ENCODE measurements at places on chromosomes 16 and 17. TPM values are rescaled to one million over a fixed set of nuclear protein-coding genes. Genes with fewer than 3 reads are reported as not detected.

The KRTAP4-6 gene
- not detected for total RNA-seq

GRCh38 chr16:89038221-89038721, 55.4 kb upstream of the ACSF3 start:
- DNase-seq = peak; percentile 5
- no peak overlapping the region for H3K27ac ChIP-seq
- H3K4me1 ChIP-seq = no peaks in the 10 kb centered on the region
- H3K4me3 ChIP-seq = no peak overlapping the region

The FSCN2 gene
- total RNA-seq = 0.72 TPM

- no peaks in the 10 kb centered on the region for H3K36me3 ChIP-seq
- H3K27me3 ChIP-seq = no peaks in the 10 kb centered on the region
- H3K4me3 ChIP-seq = no peak overlapping the region
- no peak overlapping the region for H3K27ac ChIP-seq
These were observed 769.6 kb downstream of the CDH11 start for GRCh38 chr16:64352246-64352645.

GRCh38 chr17:72038427-72038826, 82.4 kb upstream of the SOX9 start:
- H3K4me3 ChIP-seq = no peak overlapping the region
- no peaks in the 10 kb centered on the region for H3K36me3 ChIP-seq
- H3K4me1 ChIP-seq = no peaks in the 10 kb centered on the region
- no peak for DNase-seq
- H3K27me3 ChIP-seq = peaks cover 9% of the 10 kb centered on the region

The PLXDC1 gene
- total RNA-seq = 16.9 TPM

The ACSM2A gene
- not detected for total RNA-seq

DNA sequence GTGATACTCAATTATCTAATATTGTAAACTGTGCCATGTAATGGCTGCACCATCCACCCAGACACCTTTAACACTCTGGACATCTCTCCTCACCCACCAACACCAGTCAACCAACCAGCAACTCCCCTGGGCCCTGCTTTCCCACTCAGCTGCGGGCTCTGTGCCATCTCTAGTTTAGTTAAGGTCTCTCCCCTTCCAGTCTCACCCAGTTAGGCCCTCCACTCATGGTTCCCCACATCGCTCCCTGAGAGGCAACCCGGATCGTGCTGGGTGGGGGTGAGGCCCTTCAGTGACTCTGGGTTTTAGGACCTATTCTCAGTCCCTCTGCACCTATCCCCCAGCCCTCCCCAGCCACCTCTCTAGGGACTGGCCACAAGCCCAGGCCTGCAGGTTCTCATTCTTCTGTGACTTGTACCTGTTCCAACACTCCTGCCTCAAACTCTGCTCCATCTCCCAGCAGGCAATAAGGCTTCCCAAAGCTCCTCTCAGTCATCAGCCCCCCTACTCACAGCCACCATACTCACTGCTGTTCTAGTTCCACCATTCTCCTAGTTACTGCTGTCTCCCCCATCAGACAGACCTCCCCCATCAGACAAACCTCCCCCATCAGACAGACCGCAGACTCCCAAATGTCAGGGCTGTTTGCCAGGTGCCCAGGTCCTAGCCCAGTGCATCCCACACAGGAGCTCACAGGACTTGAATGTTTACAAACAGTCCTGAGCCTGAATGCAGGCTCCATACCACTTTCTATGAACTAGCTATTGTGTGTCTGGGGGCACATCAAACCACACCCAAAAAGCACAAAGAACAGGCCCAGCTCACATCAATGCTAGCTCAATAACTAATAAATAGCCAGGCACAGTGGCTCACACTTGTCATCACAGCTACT, 2.6 kb downstream of the TK2 start:
- H3K36me3 ChIP-seq = peaks cover 43% of the 10 kb centered on the region
- no peak overlapping the region for H3K27ac ChIP-seq
- H3K4me1 ChIP-seq = peaks cover 60% of the 10 kb centered on the region
- no peak for DNase-seq
- H3K27me3 ChIP-seq = no peaks in the 10 kb centered on the region
- no peak overlapping the region for H3K4me3 ChIP-seq

- H3K4me1 ChIP-seq = peaks cover 18% of the 10 kb centered on the region
- DNase-seq = peak; percentile 82
- H3K27ac ChIP-seq = peak overlapping the region; percentile 73
- H3K4me3 ChIP-seq = peak overlapping the region; percentile 71
These were observed 14.4 kb downstream of the ZNF232 start for GRCh38 chr17:5097101-5097834.

DNA sequence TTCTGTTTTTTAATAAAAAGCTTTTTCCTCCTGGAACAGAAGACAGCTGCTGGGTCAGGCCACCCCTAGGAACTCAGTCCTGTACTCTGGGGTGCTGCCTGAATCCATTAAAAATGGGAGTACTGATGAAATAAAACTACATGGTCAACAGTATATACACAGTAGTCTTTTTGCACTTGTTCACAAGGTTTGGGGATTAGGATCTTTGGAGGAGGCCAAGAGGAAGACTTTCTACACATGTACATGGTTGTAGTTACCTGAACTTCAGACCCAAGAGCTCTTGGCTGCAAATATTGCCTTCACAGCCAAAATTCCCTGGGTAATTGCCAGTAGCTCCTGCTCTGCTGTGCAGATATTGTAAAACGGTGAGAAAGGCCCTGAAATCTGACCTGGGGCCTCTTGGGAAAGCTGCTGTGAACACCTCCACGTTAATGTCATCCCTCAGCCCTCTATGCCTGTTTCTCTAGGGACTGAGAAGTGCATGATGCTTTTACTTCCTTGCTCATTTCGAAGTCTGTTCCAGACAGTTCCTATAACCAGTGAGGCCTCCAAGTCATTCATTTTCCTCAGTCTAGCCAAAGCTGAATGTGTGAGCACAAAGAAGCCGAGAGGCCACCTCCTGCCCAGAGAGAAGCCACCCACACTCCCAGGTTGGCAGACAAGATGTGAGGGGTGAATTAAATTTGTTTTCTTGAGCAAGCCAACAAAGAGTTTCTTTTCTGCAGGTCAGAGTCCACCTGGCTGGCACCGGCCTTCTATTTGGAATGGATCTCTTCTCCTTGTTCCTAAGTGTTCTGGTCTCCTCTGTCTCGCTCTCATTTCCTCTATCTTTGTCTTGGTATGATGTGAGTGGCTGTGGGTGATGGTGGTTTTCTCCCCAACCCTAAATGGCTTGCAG, 15.9 kb downstream of the ANKRD40 start:
- H3K27me3 ChIP-seq = no peaks in the 10 kb centered on the region
- no peaks in the 10 kb centered on the region for H3K36me3 ChIP-seq
- H3K4me3 ChIP-seq = no peak overlapping the region
- no peak for DNase-seq
- peaks cover 2% of the 10 kb centered on the region for H3K4me1 ChIP-seq

GRCh38 chr16:27368358-27368722, 33.6 kb upstream of the IL21R start:
- peaks cover 6% of the 10 kb centered on the region for H3K36me3 ChIP-seq
- no peaks in the 10 kb centered on the region for H3K27me3 ChIP-seq
- peaks cover 13% of the 10 kb centered on the region for H3K4me1 ChIP-seq
- no peak for DNase-seq
- H3K4me3 ChIP-seq = no peak overlapping the region

DNA sequence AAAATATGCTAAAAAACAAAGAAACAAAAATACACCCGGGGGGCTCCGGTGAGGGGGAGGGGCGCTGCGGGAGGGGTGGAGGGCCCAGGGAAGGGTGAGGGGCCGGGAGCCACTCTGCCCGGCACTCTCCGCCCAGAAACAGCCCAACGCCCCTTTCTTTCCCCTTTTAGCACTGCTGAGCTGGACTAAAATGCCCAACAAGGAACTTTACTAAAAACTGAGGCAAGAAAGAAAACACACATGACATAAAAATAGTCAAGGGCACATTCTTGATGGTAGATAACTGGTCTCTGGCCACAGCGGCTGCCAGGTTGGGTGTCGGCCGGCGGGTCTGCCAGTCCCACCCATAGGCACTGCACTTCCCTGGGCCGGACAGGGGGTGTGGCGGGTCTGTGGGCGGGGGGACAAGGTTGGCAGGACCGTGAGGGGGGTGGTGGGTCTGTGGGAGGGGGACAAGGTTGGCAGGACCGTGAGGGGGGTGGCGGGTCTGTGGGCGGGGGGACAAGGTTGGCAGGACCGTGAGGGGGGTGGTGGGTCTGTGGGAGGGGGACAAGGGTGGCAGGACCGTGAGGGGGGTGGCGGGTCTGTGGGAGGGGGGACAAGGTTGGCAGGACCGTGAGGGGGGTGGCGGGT, 20.9 kb downstream of the METRNL start:
- no peaks in the 10 kb centered on the region for H3K36me3 ChIP-seq
- no peaks in the 10 kb centered on the region for H3K27me3 ChIP-seq
- no peak for DNase-seq
- H3K27ac ChIP-seq = peak overlapping the region; percentile 86

The C17orf50 gene
- not detected for total RNA-seq
